ENCODE measurements at places on chromosomes 3 and 15. TPM values are rescaled to one million over a fixed set of nuclear protein-coding genes. Genes with fewer than 3 reads are reported as not detected.

The GHSR gene
- total RNA-seq, result not detected

The MPI gene
- total RNA-seq, result 44.7 TPM

- no peak overlapping the region for H3K4me3 ChIP-seq
- no peak for DNase-seq
- H3K27ac ChIP-seq, result peak overlapping the region; percentile 71
- no peaks in the 10 kb centered on the region for H3K27me3 ChIP-seq
- H3K4me1 ChIP-seq, result peaks cover 34% of the 10 kb centered on the region
- H3K36me3 ChIP-seq, result no peaks in the 10 kb centered on the region
Observed at GRCh38 chr15:31435912-31436628, 109.4 kb downstream of the KLF13 start.

The COMMD2 gene
- total RNA-seq, result 16.6 TPM

The POLQ gene
- total RNA-seq, result 0.17 TPM

DNA sequence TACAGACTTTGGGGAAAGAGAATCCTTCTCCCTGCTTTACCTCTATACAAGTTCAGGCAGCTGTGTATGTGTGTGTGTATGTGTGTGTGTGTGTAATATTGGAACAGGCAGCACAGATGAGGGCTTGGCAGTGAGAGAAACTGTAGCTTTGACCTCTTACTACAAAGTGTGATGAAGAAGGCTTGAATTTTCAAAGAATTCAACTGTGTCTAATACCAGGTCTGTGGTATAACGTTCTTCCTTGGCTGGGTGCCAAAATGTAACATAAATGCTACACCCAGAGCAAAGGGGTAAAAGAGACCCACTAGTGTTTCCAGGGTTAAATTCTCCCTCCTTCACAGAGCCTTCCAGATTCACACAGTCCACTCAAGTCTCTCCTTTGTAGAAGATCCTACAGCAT, 51.1 kb downstream of the CHST2 start:
- H3K27me3 ChIP-seq, result no peaks in the 10 kb centered on the region
- no peak overlapping the region for H3K27ac ChIP-seq
- H3K4me3 ChIP-seq, result no peak overlapping the region
- no peaks in the 10 kb centered on the region for H3K36me3 ChIP-seq
- H3K4me1 ChIP-seq, result no peaks in the 10 kb centered on the region
- no peak for DNase-seq

The CAMKV gene
- not detected for total RNA-seq

DNA sequence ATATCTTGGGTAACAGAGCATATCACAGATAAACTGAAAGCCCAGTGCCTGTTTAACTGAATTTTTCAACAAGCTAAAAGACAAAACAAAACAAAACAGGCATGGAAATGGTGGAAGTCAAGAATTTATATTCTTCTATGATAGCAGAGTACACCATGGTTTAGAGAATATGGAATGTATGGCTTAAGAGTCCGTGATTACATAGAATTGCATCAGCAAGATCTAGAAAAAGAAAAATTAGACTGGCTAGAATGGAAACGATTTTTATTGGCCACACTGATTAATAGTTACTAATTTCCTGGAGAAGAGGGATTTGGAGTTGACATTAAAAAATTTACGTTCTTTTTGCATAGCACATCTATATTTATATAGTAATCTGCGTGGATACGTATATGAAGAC, 435.2 kb upstream of the DPPA4 start:
- no peak overlapping the region for H3K27ac ChIP-seq
- no peak overlapping the region for H3K4me3 ChIP-seq
- no peaks in the 10 kb centered on the region for H3K27me3 ChIP-seq
- no peaks in the 10 kb centered on the region for H3K4me1 ChIP-seq
- DNase-seq, result no peak

The DNAH12 gene
- 0.39 TPM for total RNA-seq

The KCNAB1 gene
- 2.3 TPM for total RNA-seq

The SMCO1 gene
- total RNA-seq, result not detected

The C3orf22 gene
- not detected for total RNA-seq

- H3K27me3 ChIP-seq, result no peaks in the 10 kb centered on the region
- peaks cover 58% of the 10 kb centered on the region for H3K4me1 ChIP-seq
- DNase-seq, result no peak
- H3K4me3 ChIP-seq, result no peak overlapping the region
Observed at GRCh38 chr15:85639752-85640381, 154.9 kb downstream of the KLHL25 start.

Data from esophagus muscularis mucosa (tissue), 4 donors.